ENCODE measurements at places on chromosomes 5 and 9.

- DNase-seq: no peak
Observed at GRCh38 chr9:70802206-70802605, 319.2 kb downstream of the TRPM3 start.

DNA sequence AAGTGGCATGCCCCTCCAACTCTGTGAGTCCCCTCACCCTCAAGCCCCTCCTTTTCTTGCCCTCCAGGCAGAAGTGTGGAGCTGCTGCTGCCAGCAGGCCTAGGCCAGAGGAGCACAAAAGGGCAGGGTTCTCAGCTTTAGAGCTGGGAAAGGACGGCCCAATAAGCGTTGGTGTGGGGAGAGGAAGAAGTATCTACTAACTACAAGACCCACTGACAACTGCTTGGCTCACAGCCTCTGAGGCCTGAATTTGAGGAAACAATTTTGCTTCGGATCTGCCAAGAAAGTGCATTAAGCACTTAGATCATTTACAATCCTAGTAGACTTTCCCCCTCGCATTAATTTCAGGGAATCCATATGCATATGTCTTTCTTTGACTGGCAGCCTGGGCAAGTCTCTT, 179.4 kb downstream of the SNX18 start:
- DNase-seq: no peak

GRCh38 chr5:115767424-115767823, 49.0 kb downstream of the CDO1 start:
- no peak for DNase-seq

DNA sequence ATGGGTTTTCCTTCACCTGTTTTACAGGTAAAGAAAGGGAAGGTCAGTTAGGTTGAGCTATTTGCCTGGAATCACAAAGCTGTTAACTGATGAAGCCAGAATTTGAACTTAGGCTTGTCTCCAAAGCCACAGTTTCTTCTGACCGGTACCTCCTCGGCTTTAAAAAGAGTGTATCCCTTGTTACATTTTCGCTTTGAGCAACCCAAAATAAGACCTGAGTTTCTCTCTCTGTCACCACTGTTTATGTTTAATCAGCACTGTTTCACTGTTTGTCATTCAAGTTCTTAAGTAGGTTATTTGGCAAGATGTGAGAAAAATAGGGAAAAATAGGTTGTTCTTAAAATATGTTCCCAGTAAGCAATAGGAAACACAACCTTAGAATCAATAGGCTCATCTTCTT, 84.6 kb downstream of the VCAN start:
- DNase-seq: no peak

GRCh38 chr9:136789523-136789937, 1.6 kb upstream of the TMEM141 start:
- DNase-seq: no peak

DNA sequence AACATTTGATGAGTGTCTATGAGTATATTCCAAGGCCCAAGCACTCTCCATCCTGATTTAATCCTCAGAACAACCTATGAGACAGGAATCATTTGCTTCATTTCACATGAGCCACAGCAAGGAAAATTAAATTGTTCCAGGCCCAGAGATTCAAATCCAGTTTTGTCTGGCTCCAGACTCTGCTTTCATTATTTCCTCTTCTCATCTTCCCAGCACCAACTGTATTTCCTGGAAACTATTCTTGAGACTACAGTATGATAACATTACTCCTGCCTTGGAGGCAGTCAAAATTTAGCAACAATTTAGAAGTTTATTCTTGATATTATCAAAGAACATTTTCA, 194.5 kb downstream of the ZNF608 start:
- no peak for DNase-seq

DNA sequence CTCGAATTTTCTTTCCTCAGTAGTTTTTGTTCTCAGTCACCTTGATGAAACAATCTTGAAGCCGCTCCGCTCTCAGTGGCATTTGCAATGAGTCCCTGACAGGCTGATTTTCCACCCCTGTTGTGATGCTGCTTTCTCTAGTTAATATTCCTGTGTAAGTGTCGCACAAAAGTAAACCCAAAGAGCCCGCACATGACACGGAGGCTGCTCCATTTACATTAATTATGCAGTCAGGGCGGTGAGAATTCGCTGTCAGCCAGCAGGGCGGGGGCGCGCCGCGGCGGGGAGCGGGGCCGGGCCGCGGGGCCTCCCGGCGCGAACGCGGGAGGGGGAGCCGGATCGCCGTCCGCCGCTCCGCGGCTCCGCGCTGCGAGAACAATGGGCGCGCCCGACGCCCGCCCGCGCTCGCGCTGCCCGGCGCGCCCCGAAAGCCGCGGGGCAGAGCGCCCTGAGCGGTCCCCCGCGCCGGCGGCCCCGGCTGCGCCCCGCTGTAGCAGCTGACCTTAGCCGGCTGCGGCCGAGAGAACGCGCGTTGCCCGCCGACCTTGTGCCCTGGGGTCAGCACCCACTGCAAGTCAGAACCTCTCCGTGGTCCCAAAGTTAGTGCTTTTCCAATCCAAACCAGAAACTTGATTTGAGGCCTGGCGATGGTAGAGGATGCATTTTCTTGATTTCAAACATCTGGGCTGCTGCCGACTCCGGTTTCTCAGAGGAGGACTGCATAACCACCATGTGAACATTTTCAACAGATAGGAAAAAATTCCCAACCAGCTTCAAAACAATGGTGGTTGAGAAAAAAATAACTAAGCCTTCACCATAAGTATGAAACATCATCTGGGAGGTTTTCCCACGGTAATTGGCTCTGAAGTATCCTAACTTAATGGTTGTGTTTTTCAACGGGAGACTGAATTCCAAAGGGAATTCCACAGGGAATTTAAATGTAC, 142.6 kb downstream of the PBX3 start:
- DNase-seq: peak; percentile 65

DNA sequence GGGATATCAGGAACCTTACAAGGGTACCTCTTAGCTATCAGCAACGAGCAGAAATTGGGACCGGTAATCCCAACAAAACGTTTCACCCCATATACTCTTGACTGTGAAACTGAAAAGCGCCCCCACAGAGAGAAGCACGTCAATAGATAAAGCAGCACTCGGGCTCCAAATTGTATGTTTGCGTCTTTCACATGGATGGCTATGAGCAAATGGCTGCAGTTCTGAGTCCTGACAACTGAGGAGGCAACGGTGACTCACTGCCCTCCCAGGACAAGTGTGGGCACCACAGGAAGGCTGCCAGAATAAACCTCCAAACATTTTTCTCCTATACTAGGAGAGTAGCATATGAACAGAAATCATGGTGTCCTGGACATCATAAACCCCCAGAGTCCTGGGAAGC, 36.6 kb downstream of the SEMA4D start:
- DNase-seq: no peak

- no peak for DNase-seq
Observed at GRCh38 chr9:93911136-93911745, 43.9 kb downstream of the BARX1 start.

GRCh38 chr5:157925786-157926671, 67.1 kb upstream of the CLINT1 start:
- DNase-seq: no peak

DNA sequence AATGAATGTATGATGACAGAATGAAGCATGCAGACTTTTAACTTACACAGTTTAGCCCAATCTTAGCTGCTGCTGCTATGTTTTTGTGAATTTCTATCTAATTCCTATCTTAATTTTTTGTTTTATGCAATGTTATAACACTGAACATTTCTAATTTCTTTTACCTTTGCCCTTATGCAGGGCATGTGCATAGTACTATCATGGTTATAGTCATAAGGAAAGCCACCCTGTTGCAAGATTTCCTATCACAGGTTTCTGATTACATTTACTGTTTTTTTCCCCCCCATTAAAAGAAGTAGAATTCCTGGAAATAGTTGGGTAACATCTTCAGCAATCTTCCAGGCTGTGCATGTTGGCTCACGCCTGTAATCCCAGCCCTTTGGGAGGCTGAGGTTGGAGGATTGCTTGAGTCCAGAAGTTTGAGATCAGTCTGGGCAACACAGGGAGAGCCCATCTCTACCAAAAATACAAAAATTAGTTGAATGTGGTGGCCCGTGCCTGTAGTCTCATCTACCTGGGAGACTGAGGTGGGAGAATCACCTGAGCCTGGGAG, 164.4 kb downstream of the KDM4C start:
- DNase-seq: no peak

DNA sequence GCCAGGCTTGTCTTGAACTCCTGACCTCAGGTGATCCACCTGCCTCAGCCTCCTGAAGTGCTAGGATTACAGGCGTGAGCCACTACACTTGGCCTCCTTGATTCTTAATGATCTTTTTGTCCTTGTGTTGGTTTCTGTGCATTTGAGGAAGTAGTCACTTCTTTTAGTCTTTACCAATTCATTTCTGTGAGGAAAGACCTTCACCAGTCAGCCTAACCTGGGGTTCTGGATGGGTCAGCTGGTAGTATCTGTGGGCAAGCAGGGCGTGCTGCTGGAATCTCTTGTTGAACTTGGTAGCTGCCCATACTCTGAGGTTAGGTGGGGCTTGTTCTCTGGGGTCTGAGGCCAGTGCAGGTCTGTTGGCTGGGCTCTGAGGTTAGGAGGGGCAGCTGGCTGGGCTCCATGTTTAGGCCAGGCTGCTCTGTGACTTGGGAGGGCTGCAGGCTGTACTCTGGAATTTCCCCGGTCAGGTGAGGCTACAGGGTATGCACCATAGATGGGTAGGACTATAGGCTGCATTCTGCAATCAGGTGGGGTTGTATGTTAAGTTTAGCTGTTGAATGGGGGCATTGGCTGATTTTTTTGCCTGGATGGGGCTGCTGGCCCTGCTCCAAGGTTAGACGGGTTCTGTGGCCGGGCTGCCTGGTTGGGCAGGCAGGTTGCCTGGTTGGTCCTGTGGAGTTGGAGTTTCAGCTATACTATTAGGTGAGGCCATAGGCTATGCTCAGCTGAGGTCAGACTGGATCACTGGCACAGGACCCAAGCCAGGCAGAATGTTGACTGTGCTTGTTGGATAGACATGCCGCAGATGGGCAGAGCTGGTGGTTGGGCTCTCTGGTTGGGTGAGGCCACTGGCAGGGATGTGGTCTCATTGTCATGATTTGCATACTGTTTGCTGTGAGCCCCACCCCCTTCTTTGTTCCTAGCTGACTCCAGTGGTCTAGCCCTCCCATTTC, 19.2 kb downstream of the UBAP1 start:
- DNase-seq: no peak

DNA sequence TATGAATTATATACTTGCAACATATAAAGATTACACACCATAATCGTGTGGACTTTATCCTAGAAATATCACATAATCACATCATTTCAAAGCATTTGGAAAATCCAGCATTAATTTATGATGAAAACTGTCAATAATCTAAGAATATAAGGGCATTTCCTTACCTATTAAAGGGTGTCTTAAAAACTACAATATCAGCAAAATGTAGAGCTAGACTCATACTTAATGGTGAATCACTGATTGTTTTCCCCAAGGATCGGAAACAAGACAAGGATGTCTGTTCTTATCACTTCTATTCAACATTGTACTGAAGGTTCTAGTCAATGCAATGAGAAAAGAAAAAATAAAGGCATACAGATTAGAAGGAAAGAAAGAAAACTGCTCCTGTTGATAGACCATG, 8.0 kb upstream of the SREK1 start:
- no peak for DNase-seq

- no peak for DNase-seq
Observed at GRCh38 chr9:37719526-37719925, 34.1 kb upstream of the TRMT10B start.

DNA sequence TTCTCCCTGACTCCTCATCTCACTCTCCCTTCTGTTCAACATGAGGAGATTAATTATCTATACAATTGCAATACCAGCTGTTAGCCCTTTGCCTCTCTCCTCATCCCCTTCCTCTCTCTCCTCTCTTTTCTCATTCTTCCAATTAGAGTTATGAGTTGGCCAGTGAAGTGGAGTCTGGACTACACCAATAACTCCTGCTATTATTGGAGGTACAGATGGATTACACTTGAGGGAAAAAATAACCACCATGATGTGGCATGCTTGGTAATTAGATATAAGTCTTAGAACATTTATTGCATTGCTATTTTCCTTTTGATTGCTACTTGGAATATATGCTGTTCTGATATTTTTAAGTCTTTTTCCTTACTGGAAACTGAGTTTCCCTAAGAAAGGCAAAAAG, 159.2 kb downstream of the FRMD3 start:
- no peak for DNase-seq

- no peak for DNase-seq
Observed at GRCh38 chr5:90056911-90057705, 352.4 kb downstream of the CETN3 start.

DNA sequence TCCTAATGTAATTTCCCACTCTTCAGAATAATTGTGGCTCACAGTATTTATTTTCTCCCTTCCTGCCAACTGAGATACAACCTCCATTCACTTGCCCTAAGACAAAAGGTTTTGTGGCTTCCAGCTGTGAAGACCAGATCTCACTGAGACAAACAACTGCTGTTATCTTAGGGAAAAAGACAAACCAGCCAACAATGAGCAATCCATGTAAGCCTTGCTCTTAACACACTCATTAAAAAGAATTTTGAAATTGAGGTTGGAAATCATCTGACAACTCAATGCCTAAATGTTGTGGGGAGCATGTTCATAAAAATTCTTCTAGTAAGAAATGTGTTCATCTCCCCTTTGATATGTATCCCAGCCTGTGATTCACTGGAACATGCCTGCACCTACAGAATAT, 132.9 kb downstream of the ADAMTSL1 start:
- no peak for DNase-seq

DNA sequence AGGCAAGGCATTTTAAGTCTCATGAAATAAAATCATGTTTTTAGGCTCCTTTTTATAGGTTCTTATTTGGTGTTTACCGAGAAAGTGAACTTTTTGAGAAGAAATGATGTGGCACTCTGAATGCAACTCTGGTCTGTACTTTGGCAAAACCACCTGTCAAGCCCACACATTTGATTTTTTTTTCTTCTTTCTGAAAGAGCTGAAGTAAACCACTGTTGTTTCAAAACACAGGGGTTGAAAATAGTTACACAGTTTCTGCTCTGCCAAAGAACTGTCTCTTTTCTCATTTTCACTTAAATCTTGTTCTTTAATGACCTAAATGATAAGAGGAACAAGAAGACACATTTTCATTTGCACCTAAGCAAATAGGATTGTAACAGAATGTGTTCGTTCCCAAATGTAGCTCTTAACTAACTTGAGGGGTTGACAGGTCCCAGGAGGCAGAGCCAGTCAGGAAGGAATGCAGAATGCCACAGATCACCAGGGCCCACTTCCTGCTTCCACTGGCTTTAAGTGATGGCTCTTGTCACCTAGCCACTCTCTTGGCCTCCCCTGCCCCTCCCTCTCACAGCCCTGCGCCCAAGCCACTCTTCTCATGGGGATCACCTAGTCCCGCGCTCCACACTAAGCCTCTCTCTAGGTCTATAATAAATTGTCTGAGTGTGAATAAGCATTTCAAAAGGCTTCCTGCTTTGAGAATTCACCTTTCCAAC, 47.3 kb downstream of the MED27 start:
- DNase-seq: no peak

GRCh38 chr5:39283231-39283818, 64.0 kb upstream of the FYB1 start:
- peak; percentile 6 for DNase-seq

DNA sequence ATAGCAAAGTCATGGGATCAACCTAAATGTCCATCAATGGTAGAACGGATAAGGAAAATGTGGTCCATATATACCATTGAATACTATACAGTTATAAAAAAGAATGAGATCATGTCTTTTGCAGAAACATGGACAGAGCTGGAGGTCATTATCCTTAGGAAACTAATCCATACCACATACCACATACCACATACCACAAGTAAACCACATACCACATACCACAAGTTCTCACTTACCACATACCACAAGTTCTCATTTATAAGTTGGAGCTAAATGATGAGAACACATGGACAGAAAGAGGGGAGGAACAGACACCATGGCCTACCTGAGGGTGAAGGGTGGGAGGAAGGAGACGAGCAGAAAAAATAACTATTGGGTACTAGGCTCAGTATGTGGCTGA, 154.6 kb upstream of the GHR start:
- no peak for DNase-seq

Data from substantia nigra (tissue), 51 donors.